Stromal cell of bone marrow (primary cell): ENCODE measurements at places on chromosomes 7 and 10.

DNA sequence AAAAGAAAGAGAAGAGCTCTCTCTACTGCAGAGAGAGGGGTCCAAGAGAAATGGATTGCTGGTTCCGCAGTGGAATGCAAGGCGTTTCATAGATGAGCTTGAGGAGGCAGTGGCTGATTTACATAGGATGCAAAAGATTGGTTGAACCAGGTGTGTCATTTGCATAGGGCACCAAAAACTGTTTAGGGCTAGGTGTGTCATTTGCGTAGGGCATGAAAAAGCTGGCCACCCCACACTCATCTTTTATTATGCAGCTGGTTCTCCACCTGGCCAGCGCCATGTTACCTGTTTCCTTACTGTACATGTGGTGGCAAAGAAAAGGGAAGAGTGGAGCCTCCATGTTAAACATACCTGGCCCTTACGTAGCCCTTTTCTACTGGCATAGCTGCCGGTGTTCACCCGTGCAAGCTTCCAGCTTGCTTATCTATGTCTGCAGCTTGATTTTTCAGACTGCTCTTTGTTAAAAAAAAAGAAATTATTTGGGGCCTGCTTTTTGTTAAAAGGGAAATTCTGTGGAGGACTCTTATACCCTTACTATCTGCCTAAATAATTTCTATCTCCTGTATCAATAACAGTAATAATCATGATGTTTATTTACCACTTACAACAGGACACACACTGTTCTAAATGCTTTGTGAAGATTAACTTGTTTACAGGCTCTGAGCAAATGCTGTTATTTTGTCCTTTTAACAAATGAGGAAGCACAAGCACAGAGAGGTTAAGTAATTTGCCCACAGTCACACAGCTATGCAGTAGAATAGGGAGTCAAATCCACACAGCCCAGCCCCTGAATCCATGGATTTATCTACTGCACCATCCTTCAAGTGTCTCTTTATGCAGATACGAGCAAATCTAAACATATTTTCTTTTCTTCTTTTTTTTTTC lies 33.3 kb downstream of the CASP7 start:
- DNase-seq, result no peak

- no peak for DNase-seq
These were observed 74.3 kb downstream of the AVL9 start for GRCh38 chr7:32569388-32570289.

DNA sequence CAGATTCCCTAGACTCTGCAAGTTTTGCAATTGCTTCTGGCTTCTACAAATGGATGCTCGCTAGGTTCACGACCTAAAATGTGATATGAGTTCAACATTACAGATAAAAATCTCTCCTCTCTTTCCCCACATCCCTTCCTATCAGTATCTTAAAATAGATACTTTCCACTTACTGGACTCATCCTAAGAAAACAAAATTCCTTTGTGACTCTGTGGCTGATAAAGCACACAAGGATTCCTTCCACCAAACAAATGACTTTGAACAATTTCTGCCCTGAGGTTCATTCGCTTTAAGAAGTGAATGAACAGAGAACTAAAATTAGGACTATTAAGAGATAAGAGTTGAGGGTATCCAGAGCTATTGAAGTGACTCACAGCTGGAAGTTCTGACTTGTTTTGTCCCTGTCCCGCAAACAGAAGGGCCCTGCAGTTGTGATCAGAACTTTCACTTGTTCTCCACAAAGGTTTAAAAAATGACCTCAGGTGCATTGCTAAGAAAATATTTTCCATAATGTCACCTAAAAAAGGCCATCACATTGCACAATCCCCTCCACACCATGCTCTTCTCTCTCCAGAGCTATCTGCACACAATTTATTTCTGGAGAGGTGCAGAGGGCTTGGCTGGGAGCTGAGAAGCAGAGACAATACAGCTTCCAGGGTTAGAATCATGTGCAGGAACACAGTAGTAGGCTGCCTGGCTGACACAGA lies 96.1 kb downstream of the PIP4K2A start:
- DNase-seq, result no peak

GRCh38 chr10:33897291-33897752 lies 562.9 kb upstream of the NRP1 start:
- DNase-seq, result no peak

- DNase-seq, result no peak
These were observed 468.5 kb downstream of the LRMDA start for GRCh38 chr10:75899816-75900390.

DNA sequence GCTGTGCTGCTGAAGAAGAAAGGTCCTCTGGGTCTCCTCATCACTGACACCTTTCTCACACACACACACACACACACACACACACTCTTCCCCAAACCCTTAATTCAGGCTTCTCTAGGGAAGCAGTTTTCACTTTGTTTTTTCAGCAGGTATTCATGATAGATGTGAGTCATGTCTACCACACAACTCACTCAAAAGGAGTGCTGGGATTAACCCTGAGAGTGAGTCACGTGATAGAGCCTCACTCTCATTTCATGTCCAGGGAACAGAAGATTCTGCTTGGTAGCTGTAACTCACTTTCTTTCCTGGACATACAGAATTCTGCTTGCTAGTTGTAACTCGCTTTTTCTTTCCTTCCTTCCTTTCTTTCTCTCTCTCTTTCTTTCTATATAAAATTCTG lies 45.4 kb downstream of the VIM start:
- peak; percentile 29 for DNase-seq

DNA sequence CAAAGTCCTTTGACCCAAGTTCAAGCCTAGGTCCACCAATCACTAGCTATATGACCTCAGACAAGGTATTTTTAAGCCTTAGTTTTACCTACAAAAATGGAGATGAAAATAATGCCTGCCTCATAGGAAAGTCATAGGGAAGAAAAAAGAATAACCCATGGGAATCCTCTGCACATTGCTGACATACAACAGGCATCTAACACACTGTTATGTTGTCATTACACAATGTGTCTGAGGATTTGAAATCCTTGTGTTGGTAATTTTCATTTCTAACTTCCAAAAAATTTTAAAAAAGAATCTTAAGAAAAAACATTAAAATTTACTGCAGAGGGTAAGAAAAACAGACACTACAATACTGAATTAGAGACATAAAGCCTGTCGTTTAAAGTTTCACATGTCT lies 5.7 kb downstream of the ANK3 start:
- DNase-seq, result peak; percentile 19

DNA sequence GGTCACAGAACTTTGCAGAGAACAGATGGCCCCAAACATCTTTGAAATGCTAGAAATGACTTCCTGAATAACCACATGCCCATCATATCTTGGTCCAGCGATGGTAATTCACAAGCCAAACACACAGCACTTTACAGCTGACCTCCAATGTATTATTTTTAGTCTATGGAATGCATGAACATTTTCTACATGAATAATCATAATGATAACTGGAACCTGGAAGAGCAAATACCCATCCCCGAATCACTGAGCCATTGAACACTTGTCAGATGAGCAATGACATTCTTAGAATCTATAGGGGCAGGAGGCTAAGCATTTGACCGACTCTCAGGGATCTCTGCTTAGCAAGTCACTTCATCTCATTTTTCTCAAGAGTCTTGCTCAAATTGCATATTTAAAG lies 167.3 kb downstream of the CREB5 start:
- DNase-seq, result no peak

DNA sequence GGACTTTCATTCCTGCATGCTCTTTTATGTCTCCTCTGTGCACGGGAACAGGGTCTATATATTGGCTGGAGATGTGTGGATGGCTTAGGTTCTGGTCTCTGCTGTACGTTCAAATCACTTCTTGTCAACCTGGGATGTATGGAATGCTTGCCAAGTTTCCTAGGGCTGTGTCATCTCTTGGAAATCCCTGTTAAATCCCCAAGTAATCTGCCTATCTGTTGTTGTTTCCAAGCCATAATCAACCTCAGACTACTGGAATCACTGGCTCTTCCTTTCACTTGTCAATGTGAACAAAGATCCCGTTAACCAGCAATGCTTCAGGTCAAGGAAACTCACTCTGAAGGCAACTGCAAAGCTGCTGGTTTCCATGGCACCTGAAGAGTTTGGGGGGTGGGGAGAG lies 93.3 kb upstream of the FAM171A1 start:
- DNase-seq, result no peak

DNA sequence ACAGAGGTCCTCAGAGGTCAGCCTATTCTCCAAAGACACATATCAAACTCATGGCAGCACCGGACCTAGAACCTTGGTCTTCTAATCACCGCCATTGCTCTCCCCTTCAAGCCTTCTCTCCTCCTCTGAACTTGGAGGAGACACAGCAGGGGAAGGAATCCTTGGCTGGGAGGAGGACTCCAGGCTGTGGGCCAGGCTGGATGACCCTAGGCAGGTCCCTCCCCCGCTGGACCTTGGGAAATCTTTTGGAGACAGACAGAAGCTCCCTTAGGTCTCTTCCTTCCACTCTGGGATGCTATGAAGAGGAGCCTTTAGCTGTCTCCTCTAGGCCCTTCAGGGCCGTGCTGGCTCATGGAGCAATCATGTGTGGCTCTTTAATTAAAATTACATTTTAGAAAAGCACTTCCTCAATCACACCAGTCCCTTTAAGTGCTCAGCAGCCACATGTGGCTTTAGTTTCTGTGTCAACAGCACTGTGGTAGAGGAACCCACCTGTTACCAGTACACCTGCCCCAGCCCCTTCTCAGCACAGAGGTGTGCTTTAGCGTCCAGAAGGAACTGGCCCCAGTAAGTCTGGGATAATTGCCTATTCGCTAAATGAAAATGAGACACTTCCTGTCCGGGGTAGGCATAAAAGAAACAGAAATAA lies 238.2 kb downstream of the CELF2 start:
- DNase-seq, result no peak

DNA sequence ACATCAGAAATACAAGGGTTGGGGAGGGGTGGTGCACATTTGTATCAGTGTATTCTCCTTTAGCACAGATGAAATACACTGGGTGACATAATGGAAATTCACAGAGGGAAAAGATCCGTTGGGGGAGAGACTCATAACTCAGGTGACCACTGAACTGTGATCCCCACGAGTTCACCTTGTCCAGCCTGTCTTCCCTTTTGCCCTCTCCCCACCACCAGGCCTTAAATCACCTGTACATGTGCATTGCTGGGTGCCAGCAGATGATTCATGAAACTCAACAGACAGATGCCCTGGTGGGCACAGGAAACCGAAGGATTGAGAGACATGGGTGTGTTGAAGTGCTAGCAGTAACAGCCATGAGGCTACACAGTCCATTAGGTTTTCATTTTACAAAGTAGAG lies 253.3 kb downstream of the PLXNA4 start:
- DNase-seq, result no peak

GRCh38 chr7:86790383-86790782 lies 146.7 kb downstream of the GRM3 start:
- DNase-seq, result no peak

DNA sequence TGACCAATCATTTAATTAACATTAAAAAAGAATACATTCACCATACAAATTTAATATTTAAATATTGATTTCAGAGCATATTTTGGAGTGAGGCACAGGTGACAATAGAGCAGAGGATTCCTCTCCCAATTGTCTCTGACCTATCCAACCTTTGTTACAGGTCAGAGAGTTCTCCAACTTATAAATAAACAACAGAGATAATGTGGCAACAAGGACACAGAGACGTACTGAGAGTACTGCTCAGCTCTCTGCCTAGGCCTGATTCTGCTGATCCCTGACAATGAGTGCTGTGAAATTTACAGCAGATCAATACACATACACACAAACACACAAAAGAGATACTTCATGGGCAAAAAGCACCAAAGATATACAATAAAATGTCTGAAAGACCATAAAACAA lies 18.3 kb upstream of the AGAP5 start:
- no peak for DNase-seq

GRCh38 chr10:70880077-70880534 lies 8.3 kb downstream of the PCBD1 start:
- peak; percentile 59 for DNase-seq

GRCh38 chr7:146878901-146879300 lies 762.3 kb downstream of the CNTNAP2 start:
- DNase-seq, result no peak

- DNase-seq, result no peak
These were observed 132.4 kb upstream of the FOXK1 start for GRCh38 chr7:4549681-4550080.

GRCh38 chr10:11602919-11603523 lies 8.4 kb downstream of the USP6NL start:
- no peak for DNase-seq

- DNase-seq, result no peak
These were observed 10.1 kb downstream of the POLR3A start for GRCh38 chr10:78019264-78019663.

DNA sequence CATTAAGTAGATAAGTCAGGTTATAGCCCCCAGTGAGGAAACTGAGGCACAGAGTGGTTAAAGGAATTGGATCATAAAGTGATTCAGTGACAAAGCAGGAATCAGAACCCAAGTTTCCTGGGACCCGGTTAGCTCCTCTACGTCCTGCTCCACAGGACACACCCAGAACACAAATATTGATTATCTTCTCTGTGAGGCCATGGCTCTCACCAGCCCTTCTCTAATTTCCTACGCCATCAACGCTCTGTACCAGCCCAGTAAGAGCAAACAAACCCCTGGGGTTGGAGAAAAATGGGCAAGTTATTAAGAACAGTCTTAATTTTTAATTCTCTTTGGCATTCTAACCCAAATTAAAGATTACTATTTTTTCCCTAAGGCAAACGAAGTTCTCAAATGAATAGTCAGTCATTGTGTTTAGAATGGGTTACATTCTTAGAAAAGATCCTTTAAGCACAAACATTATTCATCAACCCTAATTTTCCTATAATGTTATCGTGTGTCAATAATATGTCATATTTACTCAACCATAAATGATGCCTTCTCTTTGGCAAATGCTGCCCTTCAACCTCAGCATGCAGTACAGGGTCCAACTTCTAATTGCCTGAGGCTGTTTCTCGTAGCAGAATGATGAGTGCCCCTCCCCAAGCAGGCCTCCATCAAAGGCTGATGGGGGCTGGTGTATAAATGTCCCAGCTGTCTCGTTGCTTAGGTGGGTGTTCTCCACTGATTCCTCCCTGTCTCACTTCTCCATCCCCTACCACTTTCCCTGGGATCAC lies 25.4 kb upstream of the TM9SF3 start:
- DNase-seq, result no peak

DNA sequence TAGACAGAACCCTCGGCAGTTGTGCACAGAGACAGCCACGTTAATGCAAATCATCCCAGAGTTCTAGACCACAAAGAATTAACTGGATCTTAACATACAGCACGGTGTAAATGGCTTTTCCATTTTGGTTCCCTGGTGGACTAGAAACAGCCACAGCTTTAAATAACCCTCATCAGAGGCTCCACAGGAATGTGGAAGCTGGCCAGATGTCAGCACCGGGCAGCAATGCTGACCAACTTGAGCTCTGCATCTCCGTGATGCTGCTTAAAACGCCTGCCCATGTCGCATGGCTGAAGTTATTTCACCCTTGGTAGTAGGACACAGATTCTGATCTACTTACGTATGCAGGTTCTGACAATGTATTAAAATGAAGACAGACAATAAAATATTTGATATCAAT lies 24.5 kb downstream of the RSU1 start:
- DNase-seq, result peak; percentile 45

GRCh38 chr7:159066816-159067575 lies 77.7 kb downstream of the VIPR2 start:
- DNase-seq, result no peak
